LHCN-M2 (cell line): ENCODE measurements at places on chromosomes 3 and 15. TPM values are rescaled to one million over a fixed set of nuclear protein-coding genes. Genes with fewer than 3 reads are reported as not detected.
A peak's percentile ranks its signal among the peaks of the same experiment; 100 is the strongest.

DNA sequence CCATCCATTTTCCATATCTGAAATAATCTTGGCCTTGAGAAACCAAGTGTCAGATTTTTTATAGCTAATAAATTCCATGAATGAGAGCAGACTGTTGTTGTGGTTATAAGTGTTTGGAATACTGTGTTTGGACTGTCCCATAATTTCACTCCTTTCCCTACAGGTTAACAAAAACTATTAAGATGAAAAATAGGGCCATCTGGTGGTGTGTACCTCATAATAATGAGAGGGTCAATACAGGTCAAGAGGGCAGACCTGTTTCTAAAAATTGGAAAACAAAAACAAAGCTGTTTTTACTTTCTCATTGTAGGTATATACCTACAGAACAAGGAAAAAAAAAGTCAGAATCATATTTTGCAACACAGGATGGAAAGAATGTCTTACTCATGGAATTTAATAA, 553.8 kb upstream of the SGO1 start:
- peak; percentile 8 for DNase-seq

DNA sequence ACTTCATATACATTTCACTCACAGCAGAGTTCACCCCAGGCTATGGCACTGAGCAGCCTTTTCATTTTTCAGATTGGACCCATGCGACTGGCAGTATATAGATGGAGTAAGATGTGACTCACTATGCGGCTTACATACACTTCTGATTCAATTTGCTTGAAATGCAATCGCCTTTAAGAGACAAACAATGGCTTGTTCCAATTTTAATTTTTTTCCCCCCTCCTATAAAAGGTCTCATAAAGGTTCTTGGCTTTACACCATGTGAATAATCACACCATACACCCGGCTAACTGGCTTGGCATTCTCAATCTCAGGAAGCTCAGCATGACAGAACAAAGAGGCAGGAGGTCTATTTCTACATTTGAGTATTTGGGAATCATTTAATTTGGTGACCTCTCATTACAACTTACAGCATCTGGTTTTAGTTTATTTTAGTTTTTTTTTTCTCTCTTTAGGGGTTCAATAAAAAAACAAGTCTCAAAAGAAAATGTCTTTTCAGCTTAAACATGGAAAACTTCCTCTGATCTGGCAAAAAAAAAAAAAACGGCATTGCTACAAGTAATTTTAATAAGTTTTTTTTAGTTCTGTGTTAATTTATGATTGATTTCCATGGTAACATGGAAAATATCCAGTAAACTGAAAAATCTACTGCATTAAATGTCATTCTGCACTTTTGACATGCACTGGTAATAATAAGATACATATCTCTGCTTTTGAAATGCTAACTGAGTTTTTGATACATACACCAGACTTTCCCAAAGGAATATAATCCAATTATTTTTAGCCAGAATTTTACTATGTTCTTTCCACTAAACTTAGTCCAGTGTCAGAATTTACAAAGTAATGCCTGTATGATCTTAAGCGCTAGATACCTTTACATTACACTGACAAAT, 38.8 kb downstream of the GADL1 start:
- no peak for DNase-seq

- no peak for DNase-seq
Observed at GRCh38 chr3:184757022-184757651, 45.3 kb upstream of the MAGEF1 start.

DNA sequence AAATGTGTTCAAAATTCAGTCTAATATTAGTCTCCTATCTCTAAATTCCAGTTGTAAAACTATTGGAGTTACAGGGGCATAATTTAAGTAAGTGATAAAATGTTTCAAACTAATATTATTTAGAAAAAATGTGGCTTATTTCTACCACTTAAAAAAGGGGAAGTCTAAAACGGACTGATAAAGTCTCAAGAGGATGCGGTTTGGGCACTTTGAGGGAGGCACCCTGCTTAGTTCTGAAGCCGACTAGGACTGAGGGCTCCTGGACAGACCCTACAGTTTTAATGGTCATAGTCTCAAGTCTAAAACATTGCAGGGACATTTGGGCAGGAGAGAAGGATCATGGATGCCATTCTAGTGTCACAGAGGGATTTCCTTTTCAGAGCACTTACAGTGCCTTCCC, 566.3 kb downstream of the NR2F2 start:
- DNase-seq = no peak

The AGBL1 gene
- total RNA-seq = under 0.01 TPM in 1 of 2 replicates, not detected in the other

The GREM1 gene
- total RNA-seq = 123 and 138 TPM in 2 replicates
